Activated T-helper 1 cell treated with anti-CD3 and anti-CD28 coated beads, Interleukin-2, amount 50 U/mL, for 16 hours (primary cell): ENCODE measurements at places on chromosomes 5 and 9.

DNA sequence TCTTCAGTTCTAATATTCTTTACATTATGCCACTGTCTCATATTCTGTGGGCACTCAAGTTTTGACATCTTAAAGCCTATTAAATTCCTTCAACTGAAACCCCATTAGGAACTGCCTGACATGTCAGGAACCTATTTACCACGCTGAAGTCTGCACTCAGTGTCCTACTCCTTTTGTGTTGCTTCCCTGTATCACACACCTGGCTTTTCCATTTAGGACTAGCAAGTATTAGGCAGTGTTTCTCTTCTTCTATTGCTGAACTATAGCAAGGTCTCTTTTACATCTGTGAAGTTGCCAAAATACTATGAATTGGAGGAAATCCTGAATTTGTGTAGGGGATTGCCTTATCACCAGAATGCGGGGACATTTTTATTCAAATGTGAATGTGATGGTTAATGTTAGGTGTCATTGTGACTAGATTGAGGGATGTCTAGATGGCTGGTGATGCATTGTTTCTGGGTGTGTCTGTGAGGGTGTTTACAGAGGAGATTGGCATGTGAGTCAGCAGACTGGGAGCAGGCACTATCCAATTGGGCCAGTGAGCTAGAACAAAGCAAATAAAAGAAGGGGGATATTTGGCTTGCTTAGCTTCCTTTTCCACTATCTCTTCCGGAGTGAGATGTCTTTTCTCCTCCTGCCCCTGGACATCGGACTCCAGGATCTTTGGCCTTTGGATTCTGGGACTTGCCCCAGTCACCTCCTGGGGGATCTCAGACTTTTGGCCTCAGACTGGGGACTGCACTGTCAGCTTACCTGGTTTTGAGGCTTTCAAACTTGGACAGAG, 21.2 kb upstream of the VCAN start:
- DNase-seq, result no peak

DNA sequence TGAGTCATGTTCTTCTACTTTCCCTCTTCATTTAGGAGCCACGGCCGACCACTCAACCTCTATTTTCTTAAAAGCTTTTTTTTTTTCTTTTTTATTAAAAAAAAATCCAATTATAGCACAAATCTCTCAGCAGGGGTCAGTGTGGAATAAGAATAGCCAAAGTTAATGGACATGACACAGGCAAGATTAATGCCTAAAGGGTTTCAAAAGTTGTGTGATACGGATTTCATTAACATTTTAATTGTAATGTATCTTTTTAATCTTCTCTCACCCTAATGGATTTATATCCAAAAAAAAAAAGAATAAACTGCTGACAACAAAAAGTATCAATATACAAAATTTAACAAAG, 5.4 kb downstream of the NACC2 start:
- DNase-seq, result no peak

DNA sequence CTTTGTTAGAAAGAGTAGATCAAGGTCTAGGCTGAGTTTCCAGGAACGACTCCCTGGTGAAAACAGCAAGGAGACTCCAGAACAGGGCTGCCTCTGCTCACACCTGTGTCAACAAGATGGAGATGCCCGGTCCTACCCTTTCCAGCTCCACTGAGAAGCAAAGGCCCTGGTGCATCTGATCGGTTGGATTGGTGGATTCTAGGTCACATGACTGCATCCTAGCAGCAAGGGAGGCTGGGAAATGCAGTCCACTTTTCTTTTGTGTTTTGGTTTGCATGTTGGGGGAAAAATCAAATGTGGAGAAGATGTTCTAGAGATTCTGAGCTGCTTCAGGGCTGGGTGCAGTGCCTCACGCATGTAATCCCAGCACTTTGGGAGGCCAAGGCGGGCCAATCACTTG, 82.0 kb upstream of the TRIO start:
- DNase-seq, result no peak

DNA sequence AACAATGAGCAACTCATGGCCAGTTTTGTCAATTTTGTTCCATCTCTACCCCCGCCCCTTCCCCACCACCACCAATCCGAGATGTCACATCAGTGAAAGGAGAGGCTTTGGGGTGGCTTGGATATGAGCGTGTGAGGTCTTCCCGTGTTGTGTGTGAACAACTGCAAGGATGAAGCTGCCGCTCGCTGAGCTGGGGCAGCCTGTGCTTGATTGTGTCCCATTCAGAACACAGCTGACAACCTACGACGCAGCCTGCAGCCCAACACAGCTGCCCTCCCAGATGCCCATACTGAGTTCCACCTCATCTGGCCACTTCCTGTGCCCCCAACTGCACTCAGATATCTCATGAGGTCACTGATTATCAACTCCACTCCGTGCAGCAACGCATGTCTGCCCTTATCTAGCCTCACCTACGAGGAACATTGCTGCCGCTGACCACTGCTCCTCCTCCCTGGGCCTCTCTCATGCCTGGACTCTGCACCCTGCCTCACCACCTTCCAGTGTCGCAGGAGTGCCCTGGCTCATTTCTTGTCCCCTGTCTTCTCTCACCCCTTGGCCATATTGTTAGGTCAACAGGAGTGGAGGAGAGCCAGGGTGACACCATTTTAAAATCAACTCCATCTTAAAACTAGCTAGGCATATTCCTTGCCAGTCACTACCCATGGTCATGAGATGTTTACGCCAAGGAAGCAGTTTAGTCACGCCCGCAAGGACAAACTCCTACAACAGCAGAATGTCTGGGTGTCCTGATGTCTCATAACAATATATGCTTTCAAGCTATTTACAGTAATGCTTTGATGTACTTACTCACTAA, 7.3 kb upstream of the IL4 start:
- no peak for DNase-seq

GRCh38 chr5:6755941-6756340, 42.7 kb downstream of the TENT4A start:
- DNase-seq, result no peak

DNA sequence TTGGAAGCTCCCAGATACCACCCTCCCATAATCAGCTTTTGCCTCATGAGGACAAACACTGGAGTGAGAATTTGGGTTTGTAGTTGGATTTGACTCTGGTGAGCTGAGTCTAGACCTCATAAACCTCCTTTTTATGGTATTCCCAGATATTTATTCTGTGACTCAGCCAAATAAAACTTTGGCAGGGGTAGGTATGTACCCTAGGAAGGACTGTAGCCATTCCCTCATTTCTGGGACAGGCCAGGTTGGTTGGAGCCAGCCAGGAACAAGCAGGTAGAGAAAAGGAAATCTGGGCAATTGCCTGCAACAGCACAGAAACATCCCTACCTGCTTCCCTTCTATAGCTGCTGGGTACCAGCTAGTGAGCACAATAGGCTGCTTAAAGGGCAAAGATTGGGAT, 19.4 kb downstream of the ENHO start:
- DNase-seq, result no peak

- no peak for DNase-seq
Observed at GRCh38 chr5:8945972-8946371, 599.9 kb downstream of the SEMA5A start.

GRCh38 chr9:113219969-113220368, 1.1 kb downstream of the FKBP15 start:
- no peak for DNase-seq
